Osteoblast (primary cell): ENCODE measurements at places on chromosomes 2 and 18. TPM values are rescaled to one million over a fixed set of nuclear protein-coding genes. Genes with fewer than 3 reads are reported as not detected.

DNA sequence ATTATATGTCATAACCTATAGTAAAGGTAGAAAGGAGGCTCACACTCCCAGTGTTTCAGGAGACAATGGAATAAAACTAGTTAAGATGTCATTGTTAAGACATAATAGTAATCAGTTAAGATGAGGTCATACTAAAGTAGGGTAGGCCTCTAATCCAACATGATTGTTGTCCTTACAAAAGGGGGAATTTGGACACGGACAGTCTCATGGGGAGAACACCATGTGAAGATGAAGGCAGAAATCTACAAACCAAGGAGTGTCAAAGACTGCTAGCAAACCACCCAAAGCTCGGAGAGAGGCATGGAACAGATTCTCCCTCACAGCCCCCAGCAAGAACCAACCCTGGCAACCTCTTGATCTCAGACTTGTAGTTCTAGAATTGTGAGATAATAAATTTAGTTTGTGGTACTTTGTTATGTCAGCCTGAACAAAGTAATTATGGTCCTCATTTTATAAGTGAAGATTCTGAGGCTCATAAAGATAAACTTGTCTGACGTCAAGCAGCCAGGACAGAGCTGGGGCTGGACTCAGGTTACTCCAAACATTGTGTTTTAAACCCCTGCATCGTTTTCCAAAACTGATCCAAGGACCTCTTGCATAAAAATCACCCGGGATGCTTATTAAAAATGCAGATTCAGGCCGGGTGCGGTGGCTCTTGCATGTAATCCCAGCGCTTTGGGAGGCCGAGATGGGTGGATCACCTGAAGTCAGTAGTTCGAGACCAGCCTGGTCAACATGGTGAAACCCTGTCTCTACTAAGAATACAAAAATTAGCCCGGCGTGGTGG is 47.8 kb downstream of the CCDC195 start:
- no peaks in the 10 kb centered on the region for H3K36me3 ChIP-seq
- H3K27ac ChIP-seq, result no peak overlapping the region
- no peak overlapping the region for H3K4me3 ChIP-seq
- H3K4me1 ChIP-seq, result no peaks in the 10 kb centered on the region
- H3K27me3 ChIP-seq, result no peaks in the 10 kb centered on the region
- DNase-seq, result no peak

- no peaks in the 10 kb centered on the region for H3K36me3 ChIP-seq
- DNase-seq, result no peak
- H3K27ac ChIP-seq, result no peak overlapping the region
- H3K4me3 ChIP-seq, result no peak overlapping the region
- H3K27me3 ChIP-seq, result no peaks in the 10 kb centered on the region
- H3K4me1 ChIP-seq, result no peaks in the 10 kb centered on the region
These were observed 359.8 kb downstream of the ALK start for GRCh38 chr2:29561628-29562027.

Gene ASXL3
- total RNA-seq, result not detected in 2 replicates

DNA sequence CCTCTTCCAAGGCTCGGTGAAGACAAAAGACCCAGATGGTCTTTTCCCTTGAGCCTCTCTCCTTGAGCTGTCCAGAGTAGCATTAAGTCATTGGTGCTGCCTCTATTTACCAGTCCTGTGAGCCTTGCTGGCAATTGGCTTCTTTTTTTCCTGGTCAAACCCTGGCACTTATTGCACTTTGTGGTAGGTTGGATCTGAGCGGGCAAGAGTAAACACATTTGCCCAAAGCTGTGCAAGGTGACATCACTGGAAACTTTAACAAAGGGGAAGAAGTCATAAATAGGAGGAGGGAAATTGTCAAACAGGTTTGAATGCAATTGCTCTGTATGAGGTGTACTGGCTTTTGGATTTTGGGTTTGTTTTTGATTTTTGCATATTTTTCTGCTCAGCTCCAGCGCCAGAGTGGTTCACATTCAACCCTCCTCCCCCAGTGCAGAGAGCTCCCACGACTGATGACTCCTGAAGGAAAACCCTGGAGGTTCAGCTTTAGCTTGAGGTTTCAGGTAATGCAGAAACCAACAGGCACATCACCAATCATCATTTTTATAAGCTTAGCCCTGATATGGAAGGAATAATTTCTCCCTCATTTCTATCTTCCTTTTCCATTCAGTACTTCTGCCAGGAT is 8.3 kb downstream of the KCNE4 start:
- H3K27me3 ChIP-seq, result no peaks in the 10 kb centered on the region
- no peaks in the 10 kb centered on the region for H3K36me3 ChIP-seq
- no peak overlapping the region for H3K27ac ChIP-seq
- no peak overlapping the region for H3K4me3 ChIP-seq
- H3K4me1 ChIP-seq, result peaks cover 34% of the 10 kb centered on the region
- DNase-seq, result no peak

DNA sequence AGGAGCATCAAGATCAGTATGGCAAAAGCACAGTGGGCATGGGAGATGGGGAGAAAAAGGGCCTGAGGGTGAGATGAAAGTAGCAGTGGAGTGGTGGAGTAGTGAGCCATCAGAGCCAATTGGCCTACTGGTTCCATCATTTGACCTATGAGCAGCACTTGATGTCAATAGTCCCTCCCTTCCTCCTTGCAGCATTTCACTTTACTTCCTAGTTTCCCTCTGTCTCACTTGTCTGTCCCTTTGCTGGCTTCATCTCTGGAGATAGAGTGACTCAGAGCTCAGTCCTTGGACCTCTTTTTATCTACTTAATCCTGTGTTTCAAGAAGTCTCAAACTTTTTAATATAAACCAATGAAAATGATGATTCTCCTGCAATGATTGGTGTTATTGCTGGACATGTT is 32.1 kb downstream of the FBXO48 start:
- H3K36me3 ChIP-seq, result no peaks in the 10 kb centered on the region
- H3K27me3 ChIP-seq, result no peaks in the 10 kb centered on the region
- peaks cover 20% of the 10 kb centered on the region for H3K4me1 ChIP-seq
- no peak overlapping the region for H3K4me3 ChIP-seq
- DNase-seq, result no peak
- H3K27ac ChIP-seq, result no peak overlapping the region

DNA sequence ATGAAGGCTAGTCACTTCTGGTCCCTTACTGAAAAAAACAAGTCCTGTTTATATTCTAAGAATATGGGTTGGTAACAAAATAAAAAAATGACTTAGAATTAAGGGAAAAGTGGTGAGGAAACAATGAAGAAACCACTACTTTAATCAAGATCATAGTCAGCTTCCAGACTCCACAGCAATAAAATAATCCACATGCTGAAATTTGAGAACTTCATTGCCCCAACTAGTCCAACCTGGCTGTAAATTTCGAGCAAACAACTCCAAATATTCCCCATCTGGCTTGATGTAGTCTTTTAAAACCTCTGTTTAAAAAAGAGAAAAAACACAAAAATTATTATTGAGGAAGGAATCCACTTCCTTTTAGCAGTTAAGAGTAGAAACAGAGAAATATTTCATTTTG is 32.5 kb downstream of the METTL4 start:
- peak overlapping the region; percentile 35 for H3K27ac ChIP-seq
- DNase-seq, result no peak

GRCh38 chr2:29761278-29761677 is 160.1 kb downstream of the ALK start:
- H3K4me1 ChIP-seq, result peaks cover 3% of the 10 kb centered on the region
- no peak for DNase-seq
- H3K27ac ChIP-seq, result no peak overlapping the region
- H3K27me3 ChIP-seq, result peaks cover 27% of the 10 kb centered on the region

Gene MEP1B
- not detected in 2 replicates for total RNA-seq

GRCh38 chr18:77112747-77113092 is 19.9 kb downstream of the MBP start:
- no peaks in the 10 kb centered on the region for H3K27me3 ChIP-seq
- no peaks in the 10 kb centered on the region for H3K36me3 ChIP-seq
- H3K4me1 ChIP-seq, result peaks cover 19% of the 10 kb centered on the region
- DNase-seq, result no peak
- no peak overlapping the region for H3K4me3 ChIP-seq

Gene AP1S3
- 2.2 and 2.7 TPM in 2 replicates for total RNA-seq

Gene FOXI3
- not detected in 2 replicates for total RNA-seq

DNA sequence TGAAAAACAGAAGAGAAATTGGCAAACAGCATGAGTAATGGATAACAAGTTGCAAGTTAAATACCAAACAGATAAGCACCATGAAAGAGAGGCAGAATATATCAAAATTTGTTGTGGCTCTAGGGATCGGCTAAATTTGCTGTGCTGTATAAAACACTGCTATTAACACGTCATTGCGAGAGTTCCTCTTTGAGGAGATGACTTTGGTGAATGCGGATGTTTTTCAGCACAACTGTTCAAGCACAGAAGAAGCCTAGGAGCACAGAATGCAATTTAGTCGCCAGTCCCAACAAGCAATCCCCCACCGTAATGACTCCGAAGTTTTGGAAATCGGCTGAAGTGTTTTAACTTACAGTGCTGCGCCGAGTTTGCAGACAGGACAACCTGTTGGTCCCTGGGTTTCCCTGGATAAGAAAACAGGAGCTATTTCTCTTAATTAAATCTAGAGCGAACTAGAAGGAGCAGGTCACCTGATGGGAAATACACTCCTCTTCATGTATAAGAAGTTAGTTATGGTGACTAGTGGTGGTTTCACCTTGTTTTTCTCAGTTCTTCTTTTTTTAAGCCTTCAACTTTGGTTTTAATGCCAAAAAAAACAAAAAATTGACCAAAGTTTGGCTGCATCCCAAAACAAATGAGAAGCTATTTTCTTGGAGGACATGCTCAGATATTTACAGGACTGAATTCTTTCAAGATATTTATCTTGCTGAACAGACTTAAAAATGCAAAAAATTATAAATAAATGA is 454.1 kb upstream of the SALL3 start:
- no peak overlapping the region for H3K4me3 ChIP-seq
- H3K27me3 ChIP-seq, result no peaks in the 10 kb centered on the region
- no peak overlapping the region for H3K27ac ChIP-seq
- no peak for DNase-seq
- no peaks in the 10 kb centered on the region for H3K4me1 ChIP-seq

- no peak overlapping the region for H3K4me3 ChIP-seq
- no peaks in the 10 kb centered on the region for H3K27me3 ChIP-seq
- no peaks in the 10 kb centered on the region for H3K36me3 ChIP-seq
- H3K4me1 ChIP-seq, result peaks cover 41% of the 10 kb centered on the region
- H3K27ac ChIP-seq, result peak overlapping the region; percentile 42
- DNase-seq, result peak; percentile 89
These were observed 129.5 kb upstream of the PELI1 start for GRCh38 chr2:64273524-64274398.

DNA sequence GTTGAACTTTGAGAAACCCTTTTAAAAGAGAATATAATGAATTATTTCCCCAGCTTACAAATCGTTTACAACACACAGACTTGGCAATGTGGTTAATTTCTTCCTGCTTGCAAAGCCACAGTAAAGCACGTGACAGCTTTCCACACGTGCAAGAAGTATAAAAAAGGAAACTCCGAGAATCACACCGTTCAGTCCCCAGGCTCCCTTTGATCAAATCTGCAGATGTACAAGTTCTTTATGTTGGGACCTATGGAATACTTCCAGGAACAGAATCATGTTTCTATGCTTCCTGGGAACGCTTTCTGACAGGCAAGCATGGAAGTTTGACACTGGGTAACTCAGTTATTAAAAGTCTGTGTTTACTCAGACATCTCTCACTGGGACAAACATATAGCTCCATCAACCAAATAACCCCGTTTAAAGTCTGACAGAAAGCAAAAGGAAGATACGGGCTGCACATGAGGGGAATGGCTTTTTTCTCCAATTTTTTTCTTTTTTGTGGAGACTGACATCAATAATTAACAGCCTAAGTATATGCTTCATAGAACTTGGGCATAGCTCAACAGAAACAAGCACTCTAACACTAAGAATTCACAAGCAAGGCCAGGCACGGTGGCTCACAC is 134.8 kb downstream of the EIPR1 start:
- no peak for DNase-seq
- no peaks in the 10 kb centered on the region for H3K27me3 ChIP-seq
- H3K36me3 ChIP-seq, result no peaks in the 10 kb centered on the region
- no peak overlapping the region for H3K4me3 ChIP-seq

DNA sequence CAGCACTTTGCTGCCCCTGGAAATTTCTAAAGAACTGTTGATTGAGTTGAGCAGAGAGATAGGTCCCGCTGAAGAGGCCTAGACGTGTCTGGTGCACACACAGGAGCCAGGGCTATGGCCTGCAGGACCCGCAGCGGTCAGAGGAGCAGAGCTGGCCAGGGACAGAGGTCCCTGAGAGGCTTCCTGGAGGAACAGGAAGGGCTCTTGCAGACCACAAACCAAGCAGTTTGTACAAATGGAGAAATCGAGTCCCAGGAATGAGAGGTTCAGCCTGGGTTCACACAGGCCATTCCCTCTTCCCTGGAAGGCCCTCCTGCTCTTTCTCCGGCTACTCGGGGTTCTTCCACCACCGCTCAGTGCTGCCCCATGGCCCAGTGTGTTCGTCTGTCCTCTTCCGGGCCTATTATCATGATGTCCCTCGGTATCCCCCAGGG is 1.2 kb upstream of the BIN1 start:
- peaks cover 21% of the 10 kb centered on the region for H3K4me1 ChIP-seq
- no peak for DNase-seq
- H3K36me3 ChIP-seq, result no peaks in the 10 kb centered on the region
- no peaks in the 10 kb centered on the region for H3K27me3 ChIP-seq
- no peak overlapping the region for H3K27ac ChIP-seq
- H3K4me3 ChIP-seq, result no peak overlapping the region

DNA sequence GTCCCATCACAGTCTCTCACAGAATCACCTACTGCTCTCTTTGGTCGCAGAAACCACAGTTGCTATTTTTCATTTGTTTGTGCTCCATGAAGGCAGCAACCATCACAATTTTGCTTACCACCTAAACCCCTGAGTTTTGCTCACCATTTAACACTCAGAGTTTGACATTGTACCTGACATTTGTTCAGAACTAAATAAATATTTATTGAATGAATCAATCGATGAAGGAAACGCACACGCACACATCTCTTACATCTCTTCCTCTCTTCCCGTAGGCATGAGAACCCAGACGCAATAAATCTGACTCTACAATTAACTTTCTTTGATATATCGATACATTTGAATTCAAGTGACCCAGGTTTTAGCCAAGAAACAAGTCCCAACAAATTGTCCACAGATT is 105.5 kb upstream of the RNF152 start:
- peak overlapping the region; percentile 60 for H3K27ac ChIP-seq
- H3K36me3 ChIP-seq, result no peaks in the 10 kb centered on the region
- peaks cover 24% of the 10 kb centered on the region for H3K4me1 ChIP-seq
- H3K27me3 ChIP-seq, result no peaks in the 10 kb centered on the region

Gene MDH1B
- 0.88 and 2.2 TPM in 2 replicates for total RNA-seq

- DNase-seq, result no peak
- no peaks in the 10 kb centered on the region for H3K4me1 ChIP-seq
- H3K27me3 ChIP-seq, result peaks cover 7% of the 10 kb centered on the region
- H3K4me3 ChIP-seq, result no peak overlapping the region
- no peaks in the 10 kb centered on the region for H3K36me3 ChIP-seq
These were observed 58.5 kb downstream of the INPP5D start for GRCh38 chr2:233118648-233119000.

- peaks cover 11% of the 10 kb centered on the region for H3K36me3 ChIP-seq
- no peaks in the 10 kb centered on the region for H3K27me3 ChIP-seq
- DNase-seq, result no peak
- H3K27ac ChIP-seq, result no peak overlapping the region
These were observed 133.8 kb downstream of the ZNF516 start for GRCh38 chr18:76361219-76361618.

- no peak overlapping the region for H3K4me3 ChIP-seq
- no peaks in the 10 kb centered on the region for H3K4me1 ChIP-seq
- no peaks in the 10 kb centered on the region for H3K27me3 ChIP-seq
- peak; percentile 36 for DNase-seq
- H3K36me3 ChIP-seq, result no peaks in the 10 kb centered on the region
- H3K27ac ChIP-seq, result no peak overlapping the region
These were observed 829.3 kb downstream of the LRRTM4 start for GRCh38 chr2:76692908-76693307.

GRCh38 chr2:20526160-20526559 is 79.3 kb downstream of the RHOB start:
- DNase-seq, result no peak
- H3K27me3 ChIP-seq, result no peaks in the 10 kb centered on the region
- H3K36me3 ChIP-seq, result no peaks in the 10 kb centered on the region
- H3K27ac ChIP-seq, result no peak overlapping the region
